NAMALWA (cell line): ENCODE measurements at places on chromosomes 12 and 14.

- DNase-seq: no peak
Observed at GRCh38 chr14:99647411-99647810, 2.5 kb downstream of the HHIPL1 start.

DNA sequence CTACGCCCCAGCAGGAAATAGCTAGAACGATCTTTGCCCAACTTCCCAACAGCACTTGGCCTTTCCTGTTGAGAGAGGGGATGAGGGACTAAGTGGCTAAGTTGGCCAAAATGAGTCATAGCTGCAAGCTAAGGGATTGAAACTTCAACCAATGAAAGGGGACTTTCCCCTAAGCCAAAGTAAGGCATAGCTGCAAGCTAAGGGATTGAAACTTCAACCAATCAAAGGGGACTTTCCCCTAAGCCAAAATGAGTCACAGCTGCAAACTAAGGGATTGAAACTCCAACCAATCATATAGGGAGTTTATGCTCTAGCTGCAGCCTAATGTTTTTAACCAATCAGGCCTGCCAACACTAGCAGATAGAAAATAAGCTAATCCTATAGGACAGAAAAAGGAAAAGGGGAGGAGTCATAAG is 100.5 kb upstream of the SSTR1 start:
- DNase-seq: peak; percentile 6

DNA sequence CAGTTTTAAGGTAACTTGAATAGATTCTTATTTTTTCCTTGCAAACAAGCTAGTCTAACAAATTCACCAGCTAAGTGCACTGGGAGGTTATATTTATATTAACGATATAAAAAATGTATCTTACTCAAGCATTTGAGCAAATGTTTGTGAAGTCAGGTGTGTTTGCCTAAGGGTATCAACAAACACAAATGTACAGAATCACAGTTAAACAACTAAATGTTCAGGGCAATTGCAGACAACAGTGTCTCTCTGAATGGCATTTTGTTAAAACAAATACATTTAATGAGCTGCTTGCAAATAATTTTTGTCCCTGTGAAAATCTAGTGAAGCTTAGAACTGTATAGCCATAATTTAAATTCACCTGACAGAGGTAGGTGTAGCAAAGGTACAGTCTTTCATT is 28.2 kb upstream of the FLRT2 start:
- DNase-seq: no peak

GRCh38 chr12:111467092-111467856 is 61.6 kb downstream of the SH2B3 start:
- no peak for DNase-seq

DNA sequence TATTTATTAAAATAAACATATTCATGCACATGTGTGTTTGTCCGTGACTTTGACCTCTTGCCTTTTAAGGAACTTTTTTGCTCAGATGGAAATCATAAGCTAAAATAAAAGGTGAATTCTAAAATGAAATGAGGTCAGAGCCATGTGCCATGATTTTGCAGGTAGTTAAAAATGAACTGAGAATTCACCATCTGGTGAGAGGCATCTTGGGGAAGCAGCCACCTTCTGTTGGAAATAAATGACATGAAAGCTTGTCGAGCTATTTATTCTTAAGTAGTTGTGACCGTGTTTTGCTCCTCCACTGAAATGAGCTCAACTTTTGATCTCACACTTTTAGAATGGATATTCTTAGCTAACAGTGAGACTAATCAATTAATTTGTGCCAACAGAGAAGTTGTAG is 56.8 kb upstream of the CNOT2 start:
- no peak for DNase-seq

DNA sequence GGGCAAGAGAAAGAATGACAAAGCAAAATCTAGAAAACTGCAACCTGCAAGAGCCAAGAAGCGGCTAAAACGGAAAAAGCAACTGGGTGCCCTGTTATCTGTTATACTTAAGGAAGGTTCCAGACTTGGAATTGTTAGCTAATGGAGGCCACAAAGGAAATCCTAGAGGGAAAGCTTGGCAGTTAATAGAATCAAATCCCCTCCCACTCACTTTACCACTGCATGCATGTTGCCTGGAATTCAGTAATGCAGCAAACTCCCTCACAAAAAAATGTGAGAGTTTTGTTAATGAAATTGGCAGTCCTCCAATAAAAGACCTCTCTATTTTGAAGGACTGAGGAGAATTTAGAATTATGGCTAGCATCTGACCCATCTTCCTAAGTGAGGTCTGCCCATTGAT is 164.2 kb upstream of the SOX5 start:
- DNase-seq: no peak

GRCh38 chr12:124385219-124385969 is 90.5 kb downstream of the RFLNA start:
- DNase-seq: no peak

GRCh38 chr12:22808860-22809259 is 183.9 kb downstream of the ETNK1 start:
- no peak for DNase-seq

- no peak for DNase-seq
Observed at GRCh38 chr12:76962099-76962498, 83.3 kb upstream of the CSRP2 start.

GRCh38 chr12:96093543-96094196 is 58.3 kb upstream of the LTA4H start:
- DNase-seq: no peak

GRCh38 chr12:15495746-15496145 is 173.4 kb downstream of the PTPRO start:
- no peak for DNase-seq

DNA sequence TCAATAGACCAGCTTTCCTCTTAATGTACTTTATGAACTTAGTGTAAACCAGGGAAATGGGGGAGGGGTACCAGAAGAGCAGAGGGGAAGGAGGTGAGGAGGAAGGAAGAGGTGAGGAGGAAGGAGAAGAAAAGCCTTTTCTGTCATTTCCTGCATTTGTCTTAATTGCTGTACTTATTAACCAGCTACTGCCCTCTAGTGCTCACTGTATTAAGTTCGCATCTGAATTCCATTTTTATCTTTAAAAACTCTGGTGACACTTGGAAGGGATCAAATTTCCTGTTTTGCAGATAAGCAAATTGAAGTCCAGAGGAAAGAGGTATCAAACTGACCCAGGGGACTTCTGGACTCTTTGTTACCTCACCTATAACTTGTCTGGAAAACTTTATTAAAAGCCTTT is 22.2 kb downstream of the MANSC1 start:
- DNase-seq: peak; percentile 83

- no peak for DNase-seq
Observed at GRCh38 chr12:12138203-12139154, 67.7 kb downstream of the BCL2L14 start.
